ENCODE measurements at places on chromosomes 5 and 9.

GRCh38 chr5:132458651-132459030, 31.9 kb downstream of the IRF1 start:
- no peak for DNase-seq

GRCh38 chr9:133180953-133181352, 17.2 kb upstream of the GBGT1 start:
- no peak for DNase-seq

DNA sequence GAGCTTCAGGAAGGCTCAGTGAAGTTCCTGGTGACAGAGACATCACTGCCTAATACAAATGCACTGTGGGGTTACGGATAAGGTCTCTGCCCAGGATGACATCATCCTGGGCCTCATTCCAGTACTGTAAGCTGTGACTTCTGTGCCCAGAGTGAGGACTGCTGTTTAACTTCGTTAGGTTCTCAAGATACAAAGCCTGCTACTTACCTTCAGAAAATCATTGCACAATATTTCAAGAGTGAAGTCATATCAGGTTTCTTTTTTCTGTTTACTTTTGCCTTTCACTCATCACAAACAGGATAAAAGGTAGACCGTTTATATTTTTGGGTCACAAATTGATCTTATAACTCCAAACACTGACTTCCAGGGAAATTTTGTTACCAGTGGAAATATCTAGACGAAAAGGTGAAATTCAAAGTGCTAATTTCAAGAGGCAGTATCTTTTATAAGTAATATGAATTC, 241.2 kb downstream of the PIK3R1 start:
- DNase-seq, result peak; percentile 94

DNA sequence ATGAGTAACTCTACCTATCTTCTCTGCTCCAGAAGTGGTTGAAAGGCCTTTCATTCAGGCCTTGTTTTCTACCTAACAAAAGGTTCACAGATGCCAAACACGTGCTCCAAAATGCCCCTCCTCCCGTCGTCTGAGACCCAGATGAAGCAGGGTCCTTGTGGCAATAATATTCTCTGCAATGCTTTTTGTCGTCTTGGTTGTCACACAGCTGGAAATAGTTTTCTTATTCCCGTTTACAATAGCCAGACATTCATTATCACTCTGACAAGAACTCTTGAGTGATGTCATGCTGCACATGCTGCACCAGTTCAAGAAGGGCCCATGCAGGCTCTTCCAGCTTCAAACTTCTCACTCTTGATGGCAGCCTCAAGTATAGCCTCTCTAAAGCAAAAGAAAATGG, 7.8 kb downstream of the LPAR1 start:
- DNase-seq, result no peak

DNA sequence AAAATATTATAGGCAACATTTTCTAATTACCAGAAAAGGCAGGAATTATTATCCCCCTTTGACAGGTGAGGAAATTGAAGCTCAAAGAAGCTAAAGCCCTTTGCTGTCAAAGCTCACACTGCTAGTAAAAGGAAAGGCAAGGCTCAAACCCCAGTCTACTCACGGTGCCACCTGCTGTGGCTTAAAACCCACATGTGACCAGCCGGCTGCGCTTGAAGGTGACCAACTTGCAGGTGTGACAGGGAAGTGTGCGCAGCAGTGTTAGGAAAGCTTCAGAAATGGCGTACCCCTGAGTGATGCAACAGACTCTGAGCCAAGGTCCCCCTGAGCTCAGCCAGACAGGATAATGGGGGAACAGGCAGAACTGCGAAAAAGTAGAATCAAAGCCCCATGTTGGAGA, 45.2 kb downstream of the PAX5 start:
- no peak for DNase-seq

GRCh38 chr9:6367128-6367890, 39.1 kb downstream of the TPD52L3 start:
- DNase-seq, result no peak

DNA sequence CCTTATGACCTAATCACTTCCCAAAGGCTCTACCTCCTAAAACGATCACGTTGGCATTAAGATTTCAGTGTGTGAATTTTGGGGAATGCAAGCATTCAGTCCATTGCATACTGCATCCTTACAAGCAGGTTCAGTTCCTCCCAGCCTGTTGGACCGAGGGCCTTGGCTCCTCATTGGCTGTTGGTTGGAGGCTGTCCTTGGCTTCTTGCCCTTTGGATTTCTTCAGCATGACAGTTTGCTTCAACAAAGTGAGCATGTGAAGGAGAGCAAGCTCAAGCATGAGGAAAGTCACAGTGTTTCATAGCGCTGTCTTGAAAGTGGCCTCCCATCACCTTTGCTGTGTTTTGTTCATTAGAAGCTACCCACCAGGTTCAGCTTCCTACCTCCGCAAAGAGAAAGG, 109.5 kb downstream of the GADD45G start:
- DNase-seq, result no peak

DNA sequence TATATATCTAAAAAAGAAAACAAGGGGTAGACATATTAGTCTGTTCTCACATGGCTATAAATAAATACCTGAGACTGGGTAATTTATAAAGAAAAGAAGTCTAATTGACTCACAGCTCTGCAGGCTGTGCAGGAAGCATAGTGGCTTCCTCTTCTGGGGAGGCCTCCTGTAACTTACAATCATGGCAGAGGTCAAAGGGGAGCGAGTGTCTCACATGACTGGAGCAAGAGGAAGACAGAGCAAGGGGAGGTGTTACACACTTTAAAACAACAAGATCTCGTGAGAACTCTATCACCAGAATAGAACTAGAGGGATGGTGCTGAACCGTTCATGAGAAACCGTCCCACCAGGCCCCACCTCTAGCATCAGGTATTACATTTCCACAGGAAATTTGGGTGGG, 616.8 kb downstream of the TLE4 start:
- DNase-seq, result no peak

DNA sequence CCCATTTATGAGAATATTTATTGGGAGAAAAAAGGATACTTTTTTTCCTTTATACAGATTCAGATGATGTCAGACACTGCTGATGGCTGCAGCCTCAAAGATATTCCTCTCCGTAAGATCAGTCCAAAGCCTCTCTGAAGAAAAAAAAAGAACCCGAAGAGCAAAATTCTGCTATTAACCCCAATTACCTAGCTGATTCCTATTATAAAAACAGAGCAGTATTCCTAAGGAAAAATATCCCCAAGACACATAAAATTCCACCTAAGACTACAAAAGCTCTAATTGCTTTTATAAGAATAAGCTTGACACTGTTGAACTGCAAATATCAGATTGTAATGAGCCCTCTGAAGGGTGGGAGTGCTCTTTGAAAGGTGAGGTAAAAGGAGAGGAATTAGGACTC, 138.7 kb downstream of the CDH6 start:
- DNase-seq, result no peak

DNA sequence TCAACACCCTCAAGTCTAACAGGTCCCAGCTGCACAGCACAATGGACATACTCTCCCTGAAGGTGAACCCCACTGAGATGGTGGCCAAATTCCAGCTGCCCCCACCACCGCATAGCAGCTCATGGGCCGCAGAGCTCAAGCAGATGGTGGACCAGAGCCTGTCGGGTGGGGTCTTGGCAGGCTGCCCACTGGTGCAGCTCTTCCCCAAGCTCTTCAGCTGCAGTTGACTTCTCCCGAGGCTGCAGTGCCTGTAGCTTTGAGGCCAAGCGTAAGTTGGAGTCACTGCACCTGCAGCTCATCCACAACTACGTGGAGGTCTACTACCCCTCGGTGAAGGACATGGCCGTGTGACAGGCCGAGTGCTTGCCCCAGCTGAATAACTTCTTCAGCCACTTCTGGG, 56.6 kb upstream of the SPTLC1 start:
- no peak for DNase-seq

DNA sequence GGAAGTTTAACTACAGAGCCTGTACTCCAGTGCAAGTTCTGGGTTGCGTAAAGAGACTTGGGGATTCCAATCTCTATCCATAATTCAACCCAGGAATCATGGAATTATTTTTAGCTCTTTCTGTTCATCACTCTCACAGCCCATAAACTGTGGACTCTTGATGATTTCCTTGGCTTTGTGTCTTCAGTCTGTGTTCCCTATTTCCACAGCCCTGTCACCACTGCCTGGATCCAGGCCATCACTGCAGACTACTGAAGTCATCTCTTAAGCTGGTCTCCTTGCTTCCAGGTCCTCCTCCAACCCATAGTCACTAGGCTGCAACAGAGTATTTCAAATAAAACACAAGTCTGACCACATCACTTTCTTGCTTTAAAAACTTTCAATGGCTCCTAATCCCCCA, 211.7 kb downstream of the PLK2 start:
- DNase-seq, result no peak

DNA sequence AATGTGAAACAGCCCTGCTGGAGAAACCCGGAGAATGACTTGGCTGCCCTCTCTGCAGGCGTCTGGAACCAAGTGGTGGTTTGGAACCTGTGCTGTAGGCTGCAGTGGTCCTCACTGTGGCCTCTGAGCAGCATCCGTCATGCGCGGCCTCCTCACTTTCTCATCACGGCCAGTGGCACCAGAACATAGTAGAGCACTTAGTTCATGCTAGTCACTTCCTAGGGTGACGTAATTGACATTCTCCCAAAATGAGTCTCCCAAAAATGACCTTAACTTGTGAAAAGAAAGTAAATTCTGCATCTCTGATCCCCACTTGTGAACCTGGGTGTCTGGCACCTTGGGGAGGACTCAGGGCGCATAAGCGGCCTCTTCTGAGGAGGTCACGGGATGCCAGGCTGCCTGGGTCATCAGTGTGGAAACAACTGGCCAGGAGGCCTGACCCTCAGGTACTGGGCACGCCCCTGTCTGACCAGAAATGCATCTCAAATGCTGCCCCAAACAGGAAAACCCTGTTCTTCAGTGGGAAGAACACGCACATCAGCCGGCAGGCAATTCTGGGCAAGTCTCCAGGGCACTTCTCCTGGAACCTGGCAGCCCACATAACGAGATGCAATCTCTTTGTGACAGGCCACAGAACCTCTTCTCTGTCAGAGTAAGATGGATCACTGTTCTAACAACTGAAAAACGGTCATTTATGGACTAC, 36.6 kb upstream of the SPTLC1 start:
- peak; percentile 95 for DNase-seq

DNA sequence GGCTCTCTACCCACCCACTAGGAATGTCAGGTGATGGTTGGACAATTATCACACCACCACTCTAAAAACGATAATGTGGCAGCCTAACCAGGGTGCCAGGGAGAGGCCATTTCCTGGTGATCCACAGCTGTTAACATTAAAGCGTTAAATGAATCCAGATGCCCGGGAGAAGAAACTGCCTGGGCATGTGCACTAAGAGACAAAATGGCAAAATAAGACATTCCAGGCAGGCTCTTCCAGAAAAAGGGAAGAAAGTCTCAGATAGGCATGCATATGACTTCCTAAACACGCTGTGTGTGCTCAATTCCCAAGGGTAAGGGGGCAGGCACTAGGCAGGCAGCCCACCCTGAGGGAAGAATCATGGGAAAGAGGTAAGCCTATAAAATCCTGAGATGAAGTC, 4.6 kb upstream of the TXN start:
- no peak for DNase-seq

- DNase-seq, result no peak
These were observed 33.0 kb downstream of the NDUFA8 start for GRCh38 chr9:122126331-122127261.

- no peak for DNase-seq
These were observed 181.7 kb upstream of the GAS1 start for GRCh38 chr9:87128844-87129493.

GRCh38 chr5:78102500-78102899, 192.0 kb downstream of the AP3B1 start:
- no peak for DNase-seq

DNA sequence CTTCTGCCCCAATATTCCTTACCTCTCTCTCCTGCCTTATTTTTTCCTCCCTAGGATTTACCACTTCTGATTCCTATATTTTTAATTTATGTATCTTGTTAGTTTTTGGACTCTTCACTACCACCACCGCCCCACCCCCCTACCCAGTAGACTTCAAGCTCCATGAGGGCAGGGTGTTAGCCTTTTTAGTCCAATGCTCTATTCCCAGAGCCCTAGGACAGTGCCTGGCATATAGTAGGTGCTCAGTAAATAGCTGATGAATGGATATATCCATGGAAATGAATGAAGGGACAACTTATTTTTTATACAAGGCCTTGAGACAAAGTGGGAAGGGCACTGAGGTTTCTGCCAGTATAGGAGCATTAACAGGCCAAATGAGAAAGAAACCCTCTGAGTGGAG, 41.5 kb downstream of the IRF1 start:
- DNase-seq, result no peak

DNA sequence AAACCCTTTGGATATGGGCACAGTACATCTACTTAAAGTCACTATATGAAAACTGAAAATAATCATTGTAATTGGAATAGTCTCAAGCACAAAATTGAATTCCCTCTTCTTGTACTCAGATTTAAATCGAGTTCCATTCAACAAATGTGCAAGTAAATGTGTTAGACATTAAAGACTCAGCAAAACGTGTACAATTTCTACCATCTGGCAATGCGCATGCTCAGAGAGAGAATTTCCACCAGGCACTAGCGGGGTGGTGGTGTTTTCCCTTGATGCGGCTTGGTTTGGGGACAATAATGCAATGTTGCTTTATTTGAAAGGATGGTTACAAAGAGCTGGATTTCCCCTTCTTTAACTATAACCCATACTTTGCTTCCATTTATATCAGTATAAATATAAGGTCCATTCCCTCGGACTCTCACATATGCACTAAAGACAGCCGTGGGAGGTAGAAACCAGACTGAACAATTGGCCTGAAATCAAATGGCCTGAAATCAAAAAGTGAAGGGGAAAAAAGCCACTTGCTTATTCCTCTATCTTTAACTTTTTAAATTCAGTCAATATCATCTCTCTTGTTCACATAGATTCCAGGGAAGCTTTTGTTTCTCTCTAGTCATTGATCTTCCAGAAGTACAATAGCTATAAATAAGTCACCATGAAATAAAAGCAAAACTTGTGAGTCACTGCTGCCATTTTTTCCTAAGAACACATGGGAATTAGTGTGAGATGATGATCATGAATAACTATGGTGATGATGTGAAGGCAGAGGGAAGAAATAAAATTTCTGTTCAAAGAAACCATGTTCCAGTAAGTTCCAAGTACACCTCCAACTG, 59.2 kb downstream of the ADAMTS12 start:
- DNase-seq, result no peak

GRCh38 chr5:107565791-107566767, 104.7 kb downstream of the EFNA5 start:
- no peak for DNase-seq

- no peak for DNase-seq
These were observed 2.9 kb upstream of the OR13C2 start for GRCh38 chr9:104608336-104608735.

DNA sequence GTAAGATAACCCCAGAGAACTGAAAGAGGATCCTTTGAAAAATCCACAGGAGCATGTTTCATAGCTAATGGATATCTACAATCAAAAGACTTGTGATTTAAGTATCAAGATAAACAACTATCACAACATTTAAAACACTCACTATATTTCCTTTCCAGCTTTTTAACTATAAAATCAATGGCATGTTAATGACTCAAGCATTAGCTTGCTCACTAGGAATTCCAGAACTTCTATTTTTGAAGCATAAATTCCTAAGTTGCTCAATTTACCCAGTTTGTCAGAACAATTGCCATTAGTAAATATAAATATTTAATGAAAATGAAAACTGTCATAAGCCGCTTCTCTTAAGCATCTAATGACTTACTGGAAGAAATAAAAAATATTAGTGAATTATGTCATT, 355.3 kb downstream of the PRELID2 start:
- DNase-seq, result no peak

Measured in LNCaP clone FGC (cell line).